Activated CD8-positive, alpha-beta memory T cell treated with anti-CD3 and anti-CD28 coated beads for 4 hours (primary cell): ENCODE measurements at places on chromosomes 6 and 20.

DNA sequence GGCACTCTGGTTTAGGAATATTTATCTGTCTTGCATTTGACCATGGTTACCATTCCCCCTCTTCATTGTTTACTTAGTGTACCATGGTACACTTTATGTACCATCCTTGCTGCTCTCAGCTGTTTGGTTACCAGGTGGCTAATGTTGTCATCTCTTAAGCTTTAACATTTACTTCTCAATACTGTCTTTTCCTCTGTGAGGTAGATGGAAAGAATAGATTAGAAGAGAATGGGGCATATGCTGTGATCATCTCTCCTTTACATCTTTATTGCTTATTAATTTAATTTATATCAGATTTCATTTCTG, 109.2 kb downstream of the NCOA3 start:
- DNase-seq: no peak

DNA sequence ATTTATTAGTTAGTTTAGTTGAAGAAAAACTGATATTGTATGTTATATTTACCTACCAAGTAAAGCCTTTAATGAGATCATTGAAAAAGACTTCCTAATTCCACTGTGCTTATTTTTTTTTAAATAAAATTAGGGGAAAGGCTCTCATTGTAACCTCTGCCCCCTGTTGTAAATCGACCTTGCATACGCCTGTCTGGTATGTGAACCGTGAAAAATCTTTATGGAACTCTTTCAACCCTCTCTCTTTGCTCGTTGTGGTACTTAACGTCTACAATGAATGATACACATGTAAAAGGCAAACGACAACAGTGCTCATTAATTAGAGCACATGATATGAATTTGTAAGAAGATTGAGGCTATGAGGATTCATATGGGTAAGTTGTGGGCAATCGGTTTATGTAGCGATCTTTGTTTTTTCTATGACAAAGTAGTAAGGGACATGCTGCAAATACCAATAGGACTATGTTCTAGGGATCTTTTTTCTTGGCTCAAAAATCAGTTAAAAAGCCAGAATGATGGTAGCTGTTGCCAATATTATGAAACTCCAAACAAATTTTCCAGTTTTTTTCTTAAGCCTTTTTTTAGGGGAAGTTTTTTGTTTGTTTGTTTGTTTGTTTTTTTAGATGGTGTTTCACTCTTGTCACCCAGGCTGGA, 119.0 kb upstream of the MCHR2 start:
- DNase-seq: no peak

- no peak for DNase-seq
Measured at GRCh38 chr6:157860505-157860991, 37.5 kb downstream of the SNX9 start.

DNA sequence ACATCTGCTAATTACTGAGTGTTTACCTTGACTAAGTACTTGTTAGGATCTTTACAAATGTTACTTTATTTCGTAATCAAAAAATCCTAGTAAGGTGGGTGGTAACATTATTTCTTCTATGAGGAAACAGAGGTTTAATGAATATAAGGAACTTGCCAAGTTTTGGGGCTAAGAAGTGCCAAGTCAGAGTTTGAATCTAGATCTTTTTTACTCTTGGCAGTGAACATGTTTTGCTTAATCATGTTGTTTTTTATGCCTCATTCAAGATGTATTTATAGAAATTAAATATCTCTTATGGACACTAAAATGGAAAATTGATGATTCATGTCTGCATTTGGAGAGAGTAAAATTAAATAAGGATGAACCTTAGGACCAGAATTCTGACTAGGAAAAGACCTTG, 393.7 kb downstream of the UTRN start:
- no peak for DNase-seq

DNA sequence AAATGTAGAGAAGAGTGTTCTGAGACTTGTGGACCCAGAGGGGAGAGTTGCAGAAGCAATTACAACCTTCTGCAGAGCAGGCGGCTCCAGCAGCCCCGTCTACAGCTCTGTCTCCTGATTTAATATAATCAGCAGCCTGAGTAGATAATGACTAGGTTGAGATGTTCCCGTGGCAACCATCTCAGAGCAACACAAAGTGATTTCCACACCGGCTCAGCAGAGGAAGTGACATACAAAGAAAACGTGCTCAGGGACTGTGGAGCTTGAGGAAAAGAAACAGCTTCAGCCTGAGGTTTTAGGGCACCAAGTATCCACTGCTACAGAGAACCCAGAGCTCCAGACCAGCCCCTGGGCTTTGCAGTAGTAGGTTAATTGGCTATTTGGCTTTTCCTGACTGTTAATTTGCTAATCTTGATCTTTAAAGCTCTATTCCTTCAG, 136.4 kb downstream of the MTFR2 start:
- no peak for DNase-seq

DNA sequence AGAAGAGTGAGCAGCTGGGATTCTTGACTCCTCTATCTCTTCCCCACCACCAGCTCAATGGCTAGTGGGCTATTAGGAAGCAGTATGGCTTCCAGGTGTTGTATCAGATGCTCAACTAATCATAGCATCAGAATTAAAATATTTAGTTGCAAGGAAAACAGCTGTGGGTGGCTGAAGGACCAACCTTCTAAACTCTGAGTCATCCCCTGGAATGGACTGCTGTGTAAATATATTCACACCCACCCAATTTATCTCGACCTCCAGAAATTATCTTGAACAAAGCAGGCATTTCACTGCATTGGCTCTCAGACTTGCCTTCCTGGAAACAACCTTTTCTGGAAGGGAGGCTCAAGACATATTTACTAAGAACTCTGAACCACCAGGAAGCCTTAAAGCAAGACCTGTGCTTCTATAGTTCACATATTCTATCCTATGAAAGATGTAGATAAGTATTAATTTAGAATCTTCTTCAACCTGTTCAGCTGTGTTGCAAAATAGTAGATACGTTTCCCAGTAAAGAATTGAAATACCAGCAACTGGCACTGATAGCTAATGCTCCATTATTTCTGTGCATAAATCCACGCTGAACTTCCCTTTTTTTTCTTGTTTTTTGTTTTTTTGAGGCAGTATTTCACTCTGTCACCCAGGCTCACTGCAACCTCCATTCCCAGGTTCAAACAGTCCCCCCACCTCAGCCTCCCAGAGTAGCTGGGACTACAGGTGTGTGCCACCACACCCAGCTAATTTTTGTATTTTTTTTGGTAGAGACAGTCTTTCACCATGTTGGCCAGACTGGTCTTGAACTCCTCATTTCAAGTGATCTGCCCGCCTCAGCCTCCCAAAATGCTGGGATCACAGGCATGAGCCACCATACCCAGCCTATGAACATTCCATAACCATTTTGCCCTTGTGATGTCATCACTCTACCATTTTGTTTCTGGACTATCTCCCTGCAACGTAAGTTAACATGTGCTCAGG, 56.9 kb upstream of the CD2AP start:
- no peak for DNase-seq

- DNase-seq: no peak
Measured at GRCh38 chr6:157766901-157767774, 55.9 kb upstream of the SNX9 start.

- no peak for DNase-seq
Measured at GRCh38 chr20:53699906-53700305, 106.3 kb upstream of the ZNF217 start.

GRCh38 chr20:16953858-16954257, 205.7 kb downstream of the OTOR start:
- DNase-seq: no peak

DNA sequence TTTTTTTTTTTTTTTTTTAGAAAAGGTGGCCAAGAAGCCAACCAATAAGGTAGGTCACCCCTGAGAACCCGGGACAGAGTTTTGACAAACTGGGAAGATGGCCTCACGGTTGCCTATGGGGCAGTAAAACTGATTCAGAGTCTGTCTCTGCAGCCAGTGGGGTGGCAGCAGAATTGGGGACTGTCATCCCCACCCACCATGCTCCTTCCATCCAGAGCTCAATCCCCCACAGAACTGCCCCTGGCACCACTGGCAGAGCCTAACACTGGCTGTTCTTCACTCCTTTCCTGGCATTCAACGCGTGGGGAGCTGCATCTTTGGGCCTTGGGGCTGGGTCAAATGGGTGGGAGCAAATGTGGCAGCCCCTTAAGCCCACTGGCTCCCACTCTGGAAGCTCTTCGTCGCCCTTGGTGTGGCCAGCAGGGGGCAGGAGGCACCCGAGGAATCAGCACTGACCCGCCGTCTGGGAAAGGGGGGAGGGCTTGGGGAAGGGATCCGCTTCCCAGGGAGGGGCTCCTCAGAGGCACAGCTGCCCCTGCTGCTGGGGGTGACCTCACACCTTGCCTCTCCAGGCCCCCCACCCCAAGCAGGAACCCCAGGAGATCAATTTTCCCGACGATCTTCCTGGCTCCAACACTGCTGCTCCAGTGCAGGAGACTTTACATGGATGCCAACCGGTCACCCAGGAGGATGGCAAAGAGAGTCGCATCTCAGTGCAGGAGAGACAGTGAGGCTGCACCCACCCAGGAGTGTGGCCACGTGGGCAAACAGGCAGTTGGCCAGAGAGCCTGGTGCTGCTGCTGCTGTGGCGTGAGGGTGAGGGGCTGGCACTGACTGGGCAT, 10.4 kb downstream of the CD40 start:
- no peak for DNase-seq

DNA sequence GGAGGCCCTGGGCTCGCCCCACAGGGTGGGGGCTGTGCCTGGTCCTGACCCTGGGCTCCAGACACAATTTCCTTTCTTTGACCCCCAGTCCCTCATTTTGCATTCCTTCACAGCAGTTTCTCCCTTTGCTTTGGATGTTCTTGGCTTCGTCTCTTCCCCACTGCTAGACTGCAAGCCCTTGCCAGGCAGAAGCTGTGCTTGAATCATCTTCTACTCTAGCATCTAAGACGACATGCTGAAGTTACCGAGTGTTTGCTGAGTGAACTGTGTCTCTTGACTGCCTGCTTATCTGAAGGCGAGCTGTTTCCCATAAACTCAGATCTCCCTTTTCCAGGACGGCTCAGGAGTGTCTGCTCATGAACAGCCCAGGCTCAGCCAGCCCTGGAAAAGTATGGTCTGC, 14.3 kb upstream of the SYNDIG1 start:
- DNase-seq: no peak

- no peak for DNase-seq
Measured at GRCh38 chr6:169893624-169894023, 142.2 kb downstream of the ERMARD start.

GRCh38 chr6:43985329-43985728, 141.9 kb downstream of the MRPL14 start:
- no peak for DNase-seq

- no peak for DNase-seq
Measured at GRCh38 chr6:107732461-107732860, 91.7 kb downstream of the SCML4 start.

GRCh38 chr6:149884215-149884614, 13.7 kb downstream of the RAET1E start:
- DNase-seq: no peak

GRCh38 chr6:112831022-112831421, 483.9 kb downstream of the RFPL4B start:
- no peak for DNase-seq

DNA sequence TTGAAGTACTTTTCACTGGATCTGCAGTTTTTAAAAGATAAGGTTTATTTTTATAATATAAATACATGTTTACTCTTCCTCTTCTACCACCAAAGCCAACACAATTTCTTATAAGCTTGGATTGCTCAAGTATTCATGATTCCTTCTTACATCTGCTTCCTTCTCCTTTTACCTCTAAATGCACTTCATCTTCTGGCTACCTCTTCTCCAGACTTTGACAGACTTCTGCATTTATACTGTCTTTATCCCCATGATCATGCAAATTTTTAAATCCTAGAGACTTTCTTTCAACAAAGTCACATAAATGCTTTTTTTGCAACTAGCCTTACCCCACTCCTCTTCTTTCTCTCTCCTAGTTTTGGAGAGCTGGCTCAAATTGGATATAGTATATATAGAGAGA, 142.9 kb downstream of the TFAP2B start:
- no peak for DNase-seq

DNA sequence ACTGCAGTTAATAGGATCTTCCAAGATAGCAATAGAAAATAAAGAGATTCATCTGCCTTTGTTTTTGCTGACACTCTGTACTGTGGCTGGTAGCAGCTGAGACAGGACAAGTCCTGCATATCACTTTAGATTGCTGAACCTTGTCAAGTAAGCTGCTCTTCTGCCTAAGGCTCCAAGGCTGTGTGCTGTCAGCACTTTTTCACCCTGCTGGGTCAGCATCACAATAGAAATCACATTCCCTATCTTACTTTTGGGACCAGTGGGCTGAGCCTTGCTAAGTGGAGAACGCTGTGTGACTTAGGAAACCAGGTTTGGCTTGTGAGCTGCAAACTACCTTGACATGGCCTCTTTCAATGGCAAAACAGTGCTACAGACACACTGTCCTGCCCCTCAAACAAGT, 263.9 kb downstream of the FRK start:
- no peak for DNase-seq

- DNase-seq: no peak
Measured at GRCh38 chr6:142854589-142855488, 90.1 kb downstream of the HIVEP2 start.

- DNase-seq: no peak
Measured at GRCh38 chr6:125558241-125558843, 191.1 kb upstream of the HEY2 start.

GRCh38 chr6:17999425-17999824, 12.0 kb upstream of the KIF13A start:
- DNase-seq: no peak

GRCh38 chr6:40325041-40325440, 262.1 kb downstream of the LRFN2 start:
- no peak for DNase-seq

DNA sequence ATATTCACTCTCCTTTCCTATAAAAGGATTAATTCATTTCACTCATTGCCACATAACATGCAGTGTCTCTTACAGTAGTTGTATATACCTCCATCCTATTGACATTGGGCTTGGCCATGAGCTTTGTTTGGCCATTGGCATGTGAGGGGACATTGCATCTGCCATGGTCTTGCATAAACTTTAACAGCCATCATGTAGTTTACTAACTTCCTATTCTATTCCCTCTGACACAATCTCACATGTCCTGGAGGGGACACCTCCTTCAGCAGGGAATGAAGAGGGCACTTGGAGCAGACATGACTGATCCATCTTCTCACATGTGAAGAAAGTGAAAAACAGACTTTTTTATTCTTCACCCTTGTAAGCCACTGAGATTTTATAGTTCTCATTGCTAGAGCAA, 115.5 kb upstream of the MARCKS start:
- no peak for DNase-seq
